Suprapubic skin (tissue), 4 donors: ENCODE measurements at places on chromosomes 5 and 9. TPM values are rescaled to one million over a fixed set of nuclear protein-coding genes. Genes with fewer than 3 reads are reported as not detected.

The MARCOL gene
- total RNA-seq, result not detected

The ENTR1 gene
- 37.4 TPM for total RNA-seq

The RLN2 gene
- total RNA-seq, result not detected

The AMBP gene
- not detected for total RNA-seq

The TRAF1 gene
- 12.2 TPM for total RNA-seq

The PKD2L2 gene
- total RNA-seq, result not detected

The ADAMTS16 gene
- 0.10 TPM for total RNA-seq

The SEMA5A gene
- total RNA-seq, result 14.5 TPM

The PALM2AKAP2 gene
- 2.5 TPM for total RNA-seq

The UIMC1 gene
- 25.8 TPM for total RNA-seq

The BTNL8 gene
- not detected for total RNA-seq

The C5orf58 gene
- not detected for total RNA-seq

The FKTN gene
- total RNA-seq, result 6.0 TPM

The SPATA31A3 gene
- not detected for total RNA-seq

The NPR3 gene
- 10.1 TPM for total RNA-seq

The TEX48 gene
- not detected for total RNA-seq

The DRD1 gene
- total RNA-seq, result not detected

The SLCO6A1 gene
- total RNA-seq, result not detected

The EGFLAM gene
- total RNA-seq, result 1.8 TPM

The CDC20B gene
- total RNA-seq, result not detected

The WHRN gene
- total RNA-seq, result 13.8 TPM

The RXRA gene
- total RNA-seq, result 165 TPM
